ENCODE measurements at places on chromosomes 5 and 9. TPM values are rescaled to one million over a fixed set of nuclear protein-coding genes. Genes with fewer than 3 reads are reported as not detected.
A peak's percentile ranks its signal among the peaks of the same experiment; 100 is the strongest.

DNA sequence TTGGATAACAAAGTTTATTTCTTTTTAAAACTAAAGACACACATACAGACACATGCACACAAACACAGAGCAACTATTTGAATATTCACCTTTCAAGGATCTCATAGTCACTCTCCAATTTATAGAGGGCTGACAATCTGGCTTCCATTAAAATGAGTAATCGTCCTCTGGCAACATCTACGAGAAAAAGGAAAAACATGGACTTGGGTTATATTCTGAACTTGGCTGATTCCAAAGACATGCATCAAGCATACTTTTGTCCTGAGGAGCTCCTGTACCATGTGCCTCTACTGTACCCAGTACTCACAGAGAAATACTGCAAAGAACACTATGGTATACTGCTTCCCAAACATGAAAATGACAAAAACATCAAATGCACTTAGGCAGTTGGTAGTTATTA lies 15.4 kb downstream of the IARS1 start:
- H3K27me3 ChIP-seq = no peaks in the 10 kb centered on the region
- H3K4me3 ChIP-seq = peak overlapping the region; percentile 6
- DNase-seq = no peak
- H3K27ac ChIP-seq = no peak overlapping the region

DNA sequence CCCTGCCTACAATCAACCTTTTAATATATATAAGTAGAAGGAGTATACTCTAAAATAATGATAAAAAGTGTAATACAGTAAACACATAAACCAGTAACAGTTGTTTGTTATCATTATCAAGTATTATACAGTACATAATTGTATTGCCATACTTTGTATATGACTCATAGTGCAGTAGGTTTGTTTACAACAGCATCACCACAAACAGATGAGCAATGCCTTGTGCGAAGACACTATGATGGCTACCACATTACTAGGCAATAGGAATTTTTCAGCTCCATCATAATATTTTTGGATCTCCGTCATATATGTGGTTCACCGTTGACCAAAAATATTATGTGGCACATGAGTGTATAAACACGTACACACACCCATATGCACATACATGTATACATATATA lies 69.7 kb upstream of the APC start:
- H3K27me3 ChIP-seq = peaks cover 2% of the 10 kb centered on the region
- DNase-seq = no peak
- no peaks in the 10 kb centered on the region for H3K4me1 ChIP-seq
- H3K27ac ChIP-seq = no peak overlapping the region
- H3K36me3 ChIP-seq = no peaks in the 10 kb centered on the region

- DNase-seq = no peak
These were observed 28.5 kb downstream of the HRH2 start for GRCh38 chr5:175686396-175686795.

DNA sequence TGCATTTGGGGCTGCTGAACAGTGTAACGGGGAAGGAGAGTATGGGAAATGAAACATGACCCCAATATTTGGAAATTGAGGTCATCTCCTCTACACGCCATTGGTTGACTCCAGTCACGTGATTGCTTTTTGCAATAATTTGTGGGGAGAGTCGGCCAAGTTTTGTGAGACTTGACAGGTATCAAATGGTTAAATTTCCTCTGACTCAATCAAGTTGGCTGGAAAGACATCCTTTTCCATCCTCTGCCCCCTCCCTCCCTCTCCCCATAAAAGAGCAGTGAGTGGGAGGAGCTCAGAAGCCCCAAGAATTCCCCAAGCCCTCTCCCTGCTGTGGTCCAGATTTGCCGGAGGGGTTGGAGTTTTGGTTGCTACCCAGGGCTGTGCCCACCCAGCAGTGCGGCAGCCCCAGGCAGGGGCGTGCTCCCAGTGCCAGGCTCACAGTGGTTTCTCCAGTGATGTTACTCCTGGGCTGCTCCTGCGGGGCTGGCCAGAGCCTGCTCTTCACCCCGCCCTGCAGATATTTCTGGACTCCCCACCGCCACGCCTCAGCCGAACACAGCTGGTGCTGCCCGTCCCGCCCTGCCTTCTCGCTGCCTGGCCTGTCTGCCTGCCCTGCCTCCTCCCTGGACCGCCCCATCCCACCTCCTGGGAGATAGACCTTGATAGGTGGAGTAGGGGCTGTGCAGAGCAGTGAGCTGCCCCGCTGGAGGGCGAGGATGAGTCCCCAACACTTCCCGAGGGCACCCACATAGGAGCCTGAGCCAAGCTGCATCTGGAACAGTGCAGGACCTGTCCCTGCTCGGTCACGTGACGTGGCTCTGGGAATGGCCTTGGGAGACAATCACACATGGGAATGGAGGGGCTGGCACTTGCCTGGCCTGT lies 3.4 kb downstream of the COL5A1 start:
- DNase-seq = no peak
- H3K4me1 ChIP-seq = peaks cover 1% of the 10 kb centered on the region
- no peak overlapping the region for H3K4me3 ChIP-seq
- peaks cover 10% of the 10 kb centered on the region for H3K27me3 ChIP-seq
- H3K36me3 ChIP-seq = no peaks in the 10 kb centered on the region
- H3K27ac ChIP-seq = no peak overlapping the region

The MTREX gene
- total RNA-seq = 69.2 TPM

The IFNA13 gene
- not detected for total RNA-seq

DNA sequence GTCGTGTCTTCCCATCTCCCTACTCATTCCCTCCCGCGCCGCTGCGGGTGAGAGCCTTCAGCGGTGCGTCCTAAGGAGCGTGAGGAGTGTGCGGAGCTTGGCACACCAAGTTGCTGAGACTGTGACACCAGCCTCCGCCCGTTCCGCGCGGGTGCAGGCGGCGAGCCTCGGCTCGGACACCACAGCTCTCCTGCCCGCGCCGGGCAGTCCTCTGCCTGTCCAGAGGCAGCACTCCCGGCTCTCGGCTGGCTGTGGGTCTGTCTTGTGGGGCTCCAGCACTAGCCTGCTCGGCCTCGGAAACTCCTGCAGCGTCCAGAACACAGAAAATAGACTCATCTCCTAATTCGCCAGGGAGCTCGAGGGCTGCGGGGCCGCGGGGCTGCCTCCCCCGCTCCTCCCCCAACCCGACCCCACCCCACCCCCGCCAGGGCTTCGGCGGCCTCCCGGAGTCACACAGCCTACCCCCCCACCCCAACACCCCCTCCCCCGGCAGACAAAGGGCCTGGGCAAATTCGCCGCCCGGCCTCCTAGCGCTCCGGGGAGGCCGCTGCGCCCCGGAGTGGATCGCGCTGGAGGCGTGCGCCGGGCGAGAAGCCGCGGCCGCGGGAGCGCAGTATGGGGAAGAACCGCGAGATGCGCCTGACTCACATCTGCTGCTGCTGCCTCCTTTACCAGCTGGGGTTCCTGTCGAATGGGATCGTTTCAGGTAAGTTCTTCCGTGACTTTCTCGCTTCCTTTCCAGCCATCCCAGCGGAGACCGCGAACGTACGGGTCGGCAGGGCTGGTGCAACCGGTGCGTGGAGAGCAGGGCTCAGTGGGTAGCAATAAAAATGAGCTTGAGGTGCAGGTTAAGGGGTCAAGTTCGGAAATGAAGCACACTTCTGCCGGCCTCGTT lies at the start of gene ADAMTS19:
TSS of gene ADAMTS19 (plus strand) at position 522 of the 895 bp plus-strand sequence. CDS start at position 616, 94 bp downstream.
- no peak within 1 kb of the TSS for H3K27ac ChIP-seq
- H3K4me3 ChIP-seq = no peak within 1 kb of the TSS
- H3K4me1 ChIP-seq = peaks cover 9% of the 10 kb centered on the region
- DNase-seq = no peak

DNA sequence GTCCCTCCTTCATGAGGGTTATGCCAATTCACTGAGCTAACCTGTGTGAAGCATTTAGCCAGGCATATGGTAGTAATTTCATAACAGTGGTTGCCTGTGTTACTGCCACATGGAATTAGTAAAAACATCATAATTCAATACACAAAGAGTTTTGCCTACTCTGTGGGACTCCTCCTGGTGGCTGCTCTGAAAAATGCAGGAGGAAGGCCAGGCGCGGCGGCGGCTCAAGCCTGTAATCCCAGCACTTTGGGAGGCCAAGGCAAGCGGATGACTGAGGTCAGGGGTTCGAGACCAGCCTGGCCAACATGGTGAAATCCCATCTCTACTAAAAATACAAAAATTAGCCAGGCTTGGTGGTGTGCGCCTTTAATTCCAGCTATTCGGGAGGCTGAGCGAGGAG lies 547.3 kb downstream of the CDK5RAP2 start:
- peaks cover 31% of the 10 kb centered on the region for H3K27me3 ChIP-seq
- no peak for DNase-seq
- H3K36me3 ChIP-seq = no peaks in the 10 kb centered on the region
- H3K4me1 ChIP-seq = no peaks in the 10 kb centered on the region
- no peak overlapping the region for H3K27ac ChIP-seq

DNA sequence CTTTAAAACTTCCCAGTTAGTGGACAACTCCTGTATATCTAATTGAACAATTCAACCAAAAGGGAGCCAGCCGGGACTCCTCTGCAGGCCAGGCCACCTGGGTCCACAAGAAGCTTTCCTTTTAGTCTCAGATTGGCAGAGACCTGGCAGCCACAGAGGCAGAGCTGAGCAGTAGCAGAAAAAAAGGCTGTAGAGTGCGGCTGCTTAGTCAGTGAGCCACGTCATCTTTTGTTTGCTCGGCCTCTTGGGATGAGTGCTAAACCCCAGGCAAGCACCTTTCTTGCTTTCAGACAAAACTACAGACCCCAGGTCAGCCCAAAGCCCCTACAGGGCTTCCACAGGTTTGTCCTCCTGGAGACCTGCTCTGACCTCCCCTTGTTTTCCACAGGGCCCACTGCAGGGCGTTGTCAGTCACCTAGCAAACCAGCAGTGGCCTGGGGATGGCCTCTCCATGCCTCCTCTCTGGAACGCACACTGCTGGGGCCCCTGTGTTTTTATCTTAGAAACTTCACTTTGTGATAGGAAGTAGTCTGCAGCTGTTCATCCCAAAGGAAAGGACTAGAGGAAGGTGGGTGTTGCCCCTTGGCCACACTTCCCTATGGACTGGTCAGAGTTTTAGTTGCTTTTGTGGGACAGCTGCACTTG lies 49.9 kb downstream of the SHB start:
- no peak overlapping the region for H3K4me3 ChIP-seq
- no peak overlapping the region for H3K27ac ChIP-seq
- no peaks in the 10 kb centered on the region for H3K27me3 ChIP-seq

The GPR150 gene
- 0.91 TPM for total RNA-seq

- DNase-seq = peak; percentile 24
- peak within 1 kb of the TSS; percentile 80 for H3K4me3 ChIP-seq
- no peak within 1 kb of the TSS for H3K27ac ChIP-seq
- H3K27me3 ChIP-seq = no peaks in the 10 kb centered on the region
- peaks cover 24% of the 10 kb centered on the region for H3K4me1 ChIP-seq
These were observed at the start of gene ADAMTSL2 for GRCh38 chr9:133534346-133535291. Gene ADAMTSL2 (plus strand): TSS chr9:133534704. CDS start chr9:133536713, 2,009 bp downstream.

- H3K27me3 ChIP-seq = no peaks in the 10 kb centered on the region
- no peaks in the 10 kb centered on the region for H3K4me1 ChIP-seq
- no peaks in the 10 kb centered on the region for H3K36me3 ChIP-seq
- no peak for DNase-seq
These were observed 235.3 kb downstream of the GABRB2 start for GRCh38 chr5:161311146-161311708.

GRCh38 chr5:135885031-135885430 lies 10.6 kb downstream of the IL9 start:
- no peak overlapping the region for H3K4me3 ChIP-seq
- H3K27me3 ChIP-seq = peaks cover 20% of the 10 kb centered on the region
- H3K27ac ChIP-seq = no peak overlapping the region
- no peaks in the 10 kb centered on the region for H3K36me3 ChIP-seq
- no peak for DNase-seq
- peaks cover 7% of the 10 kb centered on the region for H3K4me1 ChIP-seq
